ENCODE measurements at places on chromosomes 13 and 19.

DNA sequence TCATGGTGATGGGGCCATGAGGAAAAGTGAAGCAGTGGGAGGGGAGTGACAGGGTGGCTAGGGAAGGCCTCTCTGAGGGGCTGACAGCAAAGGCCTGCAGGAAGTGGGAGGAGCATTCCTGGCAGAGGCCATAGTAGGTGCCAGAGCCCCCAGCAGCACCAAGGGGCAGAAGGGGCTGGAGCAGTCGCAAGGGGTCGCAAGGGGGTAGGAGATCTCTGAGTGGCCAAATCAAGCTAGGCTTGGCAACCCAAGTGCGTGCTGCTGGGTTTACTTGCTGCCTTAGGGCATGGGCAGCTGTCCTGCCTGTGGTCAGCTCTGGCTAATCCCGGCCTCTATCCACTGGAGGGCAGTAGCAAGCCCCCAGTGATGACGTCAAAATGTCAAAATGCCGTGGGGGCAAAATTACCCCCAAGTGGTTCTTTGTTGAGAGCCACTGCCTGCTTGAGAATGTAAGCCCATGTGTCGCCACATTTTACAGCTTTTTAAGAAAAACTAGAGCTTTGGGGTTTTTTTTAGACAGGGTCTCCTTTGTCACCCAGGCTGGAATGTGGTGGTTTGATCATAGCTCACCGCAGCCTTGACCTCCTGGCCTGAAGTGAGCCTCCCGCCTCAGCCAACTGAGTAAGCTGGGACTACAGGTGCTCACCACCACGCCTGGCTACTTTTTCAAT lies 11.8 kb downstream of the CCDC97 start:
- H3K4me3 ChIP-seq = no peak overlapping the region
- peaks cover 57% of the 10 kb centered on the region for H3K4me1 ChIP-seq
- no peaks in the 10 kb centered on the region for H3K27me3 ChIP-seq
- peak overlapping the region; percentile 100 for H3K27ac ChIP-seq
- no peaks in the 10 kb centered on the region for H3K36me3 ChIP-seq

DNA sequence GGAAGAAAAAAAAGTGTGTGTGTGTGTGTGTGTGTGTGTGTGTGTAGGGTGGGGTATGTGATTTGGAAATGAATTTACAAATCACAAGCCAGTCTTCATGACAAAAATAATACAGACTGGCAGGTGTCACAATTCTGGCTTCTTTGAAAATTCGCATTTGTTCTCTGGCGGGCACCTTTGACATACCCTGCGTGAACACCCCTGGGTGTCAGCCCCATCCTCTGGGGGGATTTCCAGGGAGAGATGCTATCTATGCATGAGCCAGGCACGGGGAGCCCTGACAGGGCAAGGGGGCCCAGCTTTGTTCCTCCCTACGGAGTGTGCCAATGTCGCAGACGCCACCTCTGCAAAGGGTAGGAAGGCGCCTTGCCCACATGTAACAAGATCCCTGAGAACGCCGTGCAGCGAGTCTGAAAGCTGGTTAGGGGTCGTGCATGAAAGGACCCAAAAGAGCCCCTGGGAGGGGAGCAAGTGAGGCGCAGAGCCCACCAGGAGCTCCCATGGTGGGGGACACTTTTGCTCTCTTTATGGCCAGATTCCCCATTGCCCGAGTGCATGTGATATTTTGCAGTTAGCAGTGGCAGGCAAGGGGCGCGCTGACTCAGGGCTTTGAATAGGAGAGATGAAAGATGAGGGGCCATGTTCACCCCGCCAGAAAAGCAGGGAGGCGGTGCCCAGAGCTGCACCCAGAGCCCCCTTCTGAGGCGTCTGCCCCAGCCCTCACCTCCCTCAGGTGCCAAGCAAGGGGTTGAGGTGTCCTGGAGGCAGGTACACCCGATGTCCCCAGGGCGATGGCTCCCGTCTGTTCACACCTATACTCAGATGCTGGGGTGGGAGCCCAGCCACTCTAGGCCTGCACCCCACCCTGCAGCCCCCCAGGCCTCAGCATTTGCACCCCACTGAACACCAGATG lies 45.3 kb downstream of the KLF2 start:
- H3K4me1 ChIP-seq = no peaks in the 10 kb centered on the region
- H3K27ac ChIP-seq = no peak overlapping the region
- no peaks in the 10 kb centered on the region for H3K27me3 ChIP-seq
- no peak for DNase-seq
- H3K36me3 ChIP-seq = no peaks in the 10 kb centered on the region
- no peak overlapping the region for H3K4me3 ChIP-seq

- peak overlapping the region; percentile 68 for H3K4me3 ChIP-seq
- peak; percentile 80 for DNase-seq
- peaks cover 27% of the 10 kb centered on the region for H3K27me3 ChIP-seq
- no peak overlapping the region for H3K27ac ChIP-seq
- H3K36me3 ChIP-seq = no peaks in the 10 kb centered on the region
These were observed 396 bp downstream of the RTN2 start for GRCh38 chr19:45496349-45496953.

GRCh38 chr19:50384685-50385535 lies 763 bp downstream of the POLD1 start:
- H3K27me3 ChIP-seq = no peaks in the 10 kb centered on the region
- H3K27ac ChIP-seq = peak overlapping the region; percentile 83
- H3K4me3 ChIP-seq = peak overlapping the region; percentile 34

DNA sequence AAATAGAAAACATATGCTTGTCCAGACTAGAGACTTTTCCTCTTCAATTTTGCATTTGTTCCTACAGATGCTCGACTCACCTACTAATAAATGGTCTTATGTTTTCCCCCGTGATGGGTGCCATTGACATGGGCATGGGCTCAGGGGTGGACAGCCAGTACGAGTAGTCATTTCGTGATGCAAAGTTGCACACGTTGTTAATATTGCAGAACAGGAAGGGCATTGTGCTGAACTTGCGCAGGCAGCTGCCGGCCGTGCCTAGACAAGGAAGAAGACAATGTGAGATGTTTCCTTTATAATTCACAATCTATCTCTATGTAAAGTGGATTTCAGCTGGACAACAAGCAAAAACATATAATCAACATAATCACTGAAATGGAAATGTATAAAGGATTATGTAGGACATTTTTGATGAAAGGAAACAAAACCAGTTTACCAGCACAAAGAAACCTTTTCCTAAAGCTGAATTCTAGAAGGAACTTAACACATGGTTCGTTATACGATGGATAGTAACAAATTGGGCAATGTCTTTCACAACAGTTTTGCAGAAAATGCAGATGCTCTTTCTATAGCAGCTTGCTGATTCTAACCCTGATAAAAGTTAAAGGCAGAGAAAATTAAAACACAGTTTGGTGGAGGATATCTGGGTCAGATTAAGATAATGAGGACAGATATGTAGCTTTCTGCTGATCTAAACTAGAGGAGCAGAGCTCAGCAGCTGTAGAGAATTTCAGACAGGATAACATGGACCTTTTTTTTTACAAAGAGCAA lies 145.7 kb downstream of the COL4A1 start:
- H3K4me1 ChIP-seq = no peaks in the 10 kb centered on the region
- no peak for DNase-seq
- no peaks in the 10 kb centered on the region for H3K27me3 ChIP-seq
- no peak overlapping the region for H3K4me3 ChIP-seq
- H3K27ac ChIP-seq = no peak overlapping the region

- no peaks in the 10 kb centered on the region for H3K36me3 ChIP-seq
- H3K4me3 ChIP-seq = no peak overlapping the region
- peak; percentile 8 for DNase-seq
These were observed 128.2 kb downstream of the PCDH9 start for GRCh38 chr13:67101730-67102467.

DNA sequence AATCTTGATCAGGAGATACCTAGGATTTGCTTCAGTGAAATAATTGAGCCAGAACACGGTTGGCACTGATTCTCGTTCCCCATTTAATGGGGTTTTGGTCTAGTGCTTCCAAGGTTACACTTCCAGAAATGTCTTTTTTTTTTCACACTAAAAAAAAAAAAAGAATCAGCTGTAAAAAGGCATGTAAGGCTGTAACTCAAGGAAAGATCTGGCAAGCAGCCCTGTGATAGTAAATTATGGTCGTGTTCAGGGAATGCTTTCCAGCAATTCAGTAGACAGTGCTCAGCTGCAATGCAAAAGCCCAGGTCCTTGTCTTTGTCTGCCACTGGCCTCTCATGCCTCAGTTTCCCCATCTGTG lies 27.2 kb upstream of the NDUFS7 start:
- H3K27ac ChIP-seq = no peak overlapping the region
- H3K36me3 ChIP-seq = no peaks in the 10 kb centered on the region
- no peak overlapping the region for H3K4me3 ChIP-seq
- no peaks in the 10 kb centered on the region for H3K27me3 ChIP-seq

DNA sequence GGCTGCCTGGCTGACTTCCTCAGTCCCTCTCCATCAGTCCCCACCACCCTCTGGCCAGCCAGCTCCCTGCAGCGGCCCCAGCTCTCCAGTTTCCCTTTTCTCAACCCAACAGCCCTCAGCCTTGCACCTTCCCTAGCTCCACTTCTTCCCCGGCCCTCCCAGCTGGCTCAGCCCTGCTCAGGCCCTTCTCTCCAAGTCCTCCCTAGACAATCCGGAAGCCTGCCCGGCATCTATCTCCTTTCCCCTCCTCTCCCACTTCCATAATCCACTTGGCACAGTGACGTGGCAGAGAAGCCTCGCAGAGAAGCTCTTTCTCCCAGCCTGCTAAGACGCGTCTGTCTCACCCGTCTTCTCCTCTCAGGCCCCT lies 1.1 kb downstream of the UBXN6 start:
- peaks cover 15% of the 10 kb centered on the region for H3K4me1 ChIP-seq
- DNase-seq = peak; percentile 86
- H3K4me3 ChIP-seq = peak overlapping the region; percentile 89
- no peaks in the 10 kb centered on the region for H3K27me3 ChIP-seq

DNA sequence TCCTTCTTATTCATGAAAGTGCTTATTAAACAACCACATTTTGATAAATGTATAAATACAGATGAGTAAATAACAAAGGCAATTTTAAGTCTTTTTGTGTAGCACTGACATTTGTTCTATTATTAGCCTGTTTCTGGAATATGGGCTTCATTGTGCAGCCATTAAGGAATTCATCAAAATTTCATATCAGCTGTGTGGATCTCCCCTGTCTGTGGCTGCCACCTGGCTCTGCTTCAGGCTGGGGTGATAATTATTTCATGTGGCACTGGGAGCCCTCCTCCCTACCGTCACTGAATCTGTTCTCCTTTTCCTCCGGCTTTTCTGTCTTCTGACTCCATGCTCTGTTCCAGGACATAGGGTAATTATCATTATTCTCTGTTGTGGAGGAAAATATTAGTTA lies 57.1 kb downstream of the LMO7 start:
- no peaks in the 10 kb centered on the region for H3K4me1 ChIP-seq
- DNase-seq = no peak
- no peaks in the 10 kb centered on the region for H3K27me3 ChIP-seq
- H3K4me3 ChIP-seq = no peak overlapping the region

Measured in hepatocyte (in vitro differentiated cells).